ENCODE measurements at places on chromosomes 1 and 21.

DNA sequence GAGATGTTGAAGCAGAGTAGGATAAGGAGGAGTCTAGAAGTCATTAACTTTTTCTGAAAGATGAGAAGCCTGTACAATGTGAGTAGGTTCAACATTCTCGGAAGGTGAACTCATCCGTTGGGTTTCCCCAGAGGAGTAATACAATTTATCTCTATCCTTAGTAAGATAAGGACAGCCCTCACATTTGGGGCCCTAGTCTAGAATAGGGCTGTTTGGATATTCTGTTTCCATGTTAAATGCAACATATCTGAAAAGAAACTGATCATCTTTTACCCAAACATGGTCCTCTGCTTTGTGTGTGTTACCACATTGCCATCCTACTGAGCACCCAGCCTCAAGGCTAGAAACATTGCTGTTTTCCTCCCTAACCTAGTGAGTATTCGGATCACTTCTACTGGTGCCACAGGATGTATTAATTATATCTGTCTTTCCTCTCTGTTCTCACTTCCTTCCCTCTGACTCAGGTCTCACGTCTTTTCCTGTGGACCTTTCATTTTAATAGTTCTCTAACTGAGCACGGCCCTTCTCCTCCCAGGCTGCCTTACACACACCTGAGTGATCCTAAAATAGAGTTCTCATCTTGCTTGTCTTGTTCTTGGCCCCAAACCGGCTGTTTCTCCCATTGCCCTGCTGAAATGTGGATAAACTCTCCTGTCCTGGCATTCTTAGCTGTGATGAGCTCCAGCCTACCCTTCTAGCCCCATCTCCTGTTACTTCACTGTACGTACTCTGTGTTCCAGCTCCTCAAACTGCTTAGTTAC lies 91.7 kb downstream of the CDC14A start:
- no peak for DNase-seq

DNA sequence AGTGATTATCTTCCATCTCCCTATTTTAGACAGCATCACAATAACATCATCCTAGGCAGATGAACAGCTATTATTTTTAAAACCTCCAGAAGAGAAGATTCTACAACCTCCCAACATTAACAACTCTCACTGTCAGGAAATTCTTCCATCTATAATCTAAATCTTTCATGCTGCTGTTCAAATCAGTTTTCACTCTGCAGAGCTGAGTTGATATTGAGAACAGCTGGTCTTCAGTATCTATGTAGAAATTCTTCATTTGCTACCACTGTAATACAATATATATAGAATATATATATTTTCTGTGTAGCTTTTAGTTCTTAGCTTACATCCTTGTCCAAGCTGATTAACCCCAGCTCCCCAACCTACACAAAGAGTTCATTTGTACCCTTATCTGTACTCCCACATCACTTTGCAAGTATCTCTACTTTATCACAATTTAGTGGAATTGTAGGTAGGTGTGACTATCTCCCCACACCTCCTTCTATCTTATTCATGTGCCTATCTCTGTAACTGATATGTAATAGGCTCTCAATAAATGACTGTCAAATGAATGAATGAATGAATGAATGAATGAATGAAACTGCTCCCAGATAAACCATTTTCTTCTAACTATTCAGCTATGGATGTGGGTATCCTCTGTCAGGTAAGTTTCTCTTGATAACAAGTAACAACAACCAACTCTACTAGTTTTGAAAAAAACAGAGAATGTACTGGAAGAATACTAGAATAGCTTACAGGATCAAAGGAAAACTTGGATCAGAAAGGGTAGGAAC lies 37.4 kb upstream of the PKN2 start:
- DNase-seq, result no peak

DNA sequence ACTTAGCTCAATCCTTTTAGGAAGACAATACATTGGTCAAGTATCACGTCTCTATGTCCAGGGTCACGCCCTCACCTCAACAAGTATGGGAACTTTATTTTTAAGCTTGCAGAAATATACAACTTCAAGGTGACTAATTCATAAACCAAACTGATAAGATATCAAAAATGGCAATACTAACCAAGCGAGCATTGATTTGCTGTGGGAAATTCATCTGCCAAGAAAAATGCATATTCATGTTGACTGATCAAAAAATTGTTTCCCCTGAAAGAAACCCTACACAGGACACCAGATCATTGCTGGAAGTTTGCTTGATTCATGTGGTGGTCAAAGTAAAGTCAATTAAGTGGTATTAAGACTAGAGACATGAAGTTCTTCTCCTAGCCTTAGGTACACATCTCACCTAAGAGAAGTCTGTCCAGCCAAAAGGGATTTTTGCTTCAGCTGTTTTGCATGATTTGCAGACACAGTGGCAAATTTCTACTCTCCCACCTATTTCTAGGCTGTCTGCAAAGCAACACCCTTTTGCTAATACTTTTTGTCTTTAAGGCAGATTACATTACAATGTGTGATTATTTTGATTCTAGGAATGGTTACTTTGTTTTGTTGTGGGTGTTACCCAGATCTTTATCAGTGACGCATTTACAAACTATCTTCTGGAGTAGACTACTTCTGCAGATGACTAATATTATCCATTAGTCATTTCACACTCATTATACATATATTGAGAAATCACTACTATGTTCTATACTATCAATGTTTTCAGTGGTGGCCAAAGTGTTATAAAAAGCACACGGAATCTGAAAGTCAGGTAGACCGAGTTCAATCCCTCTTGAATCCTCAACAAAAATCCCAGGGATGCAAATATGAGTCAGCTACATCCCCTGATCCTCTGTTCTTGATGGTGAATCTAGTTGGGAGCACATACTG lies 12.4 kb downstream of the SAMSN1 start:
- DNase-seq, result no peak

- DNase-seq, result no peak
These were observed 79.9 kb downstream of the LAMC1 start for GRCh38 chr1:183103147-183103546.

DNA sequence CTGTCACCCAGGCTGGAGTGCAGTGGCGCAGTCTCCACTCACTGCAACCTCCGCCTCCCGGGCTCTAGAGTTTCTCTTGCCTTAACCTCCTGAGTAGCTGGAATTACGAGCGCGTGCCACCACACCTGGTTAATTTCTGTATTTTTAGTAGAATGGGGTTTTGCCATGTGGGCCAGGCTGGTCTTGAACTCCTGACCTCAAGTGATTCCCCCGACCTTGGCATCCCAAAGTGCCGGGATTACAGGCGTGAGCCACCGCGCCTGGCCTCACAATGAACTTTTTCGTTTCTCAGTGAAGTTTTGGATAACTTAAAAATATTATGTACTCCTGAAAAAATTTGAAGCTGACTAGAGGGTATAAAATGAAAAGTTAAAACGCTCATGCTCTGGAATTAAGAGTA lies 59.5 kb downstream of the TBCE start:
- no peak for DNase-seq

- no peak for DNase-seq
These were observed 18.4 kb upstream of the FRRS1 start for GRCh38 chr1:99784809-99785255.

GRCh38 chr21:14613486-14614224 lies 67.5 kb upstream of the SAMSN1 start:
- DNase-seq, result no peak

- peak; percentile 20 for DNase-seq
These were observed at the start of gene CHD5 for GRCh38 chr1:6180268-6180706. TSS of gene CHD5 (minus strand) at chr1:6180321. CDS start at chr1:6180023, 298 bp downstream.

DNA sequence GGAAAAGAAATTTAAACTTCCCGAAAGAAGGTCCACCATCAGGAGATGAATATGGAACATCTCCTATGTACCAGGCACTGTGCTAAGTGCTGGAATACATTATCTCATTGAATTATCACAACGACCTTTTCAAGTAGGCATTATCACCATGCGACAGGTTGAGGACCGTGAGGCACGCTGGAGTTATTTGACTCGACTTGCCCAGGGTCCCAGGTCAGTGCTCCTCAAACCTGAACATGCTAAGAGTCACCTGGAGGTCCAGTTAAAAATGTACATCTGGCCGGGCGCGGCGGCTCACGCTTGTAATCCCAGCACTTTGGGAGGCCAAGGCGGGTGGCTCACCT lies 15.9 kb upstream of the AGTRAP start:
- DNase-seq, result no peak

DNA sequence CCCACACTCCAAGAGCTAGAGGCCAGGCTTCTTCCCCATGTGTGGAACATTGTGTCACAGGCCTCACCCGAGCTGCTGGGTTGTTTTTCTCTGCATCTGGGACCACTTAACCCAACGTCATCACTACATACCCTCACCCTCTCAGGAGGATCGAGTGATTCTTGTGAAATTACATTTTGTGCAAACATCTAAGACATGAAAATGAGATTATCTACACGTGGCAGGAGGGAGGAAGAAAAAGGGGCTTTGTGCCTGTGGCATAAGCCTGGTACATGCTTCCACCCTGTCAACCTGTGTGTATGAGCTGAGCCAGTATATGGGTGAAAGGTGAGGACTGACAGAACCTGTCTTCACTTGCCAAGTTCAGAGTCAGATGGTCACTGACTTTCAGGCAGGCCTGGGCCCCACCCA lies 1.6 kb downstream of the CPT2 start:
- no peak for DNase-seq

- DNase-seq, result no peak
These were observed 103.3 kb upstream of the KCND3 start for GRCh38 chr1:112092656-112093371.

- DNase-seq, result no peak
These were observed 35.7 kb upstream of the MTR start for GRCh38 chr1:236759252-236759859.

DNA sequence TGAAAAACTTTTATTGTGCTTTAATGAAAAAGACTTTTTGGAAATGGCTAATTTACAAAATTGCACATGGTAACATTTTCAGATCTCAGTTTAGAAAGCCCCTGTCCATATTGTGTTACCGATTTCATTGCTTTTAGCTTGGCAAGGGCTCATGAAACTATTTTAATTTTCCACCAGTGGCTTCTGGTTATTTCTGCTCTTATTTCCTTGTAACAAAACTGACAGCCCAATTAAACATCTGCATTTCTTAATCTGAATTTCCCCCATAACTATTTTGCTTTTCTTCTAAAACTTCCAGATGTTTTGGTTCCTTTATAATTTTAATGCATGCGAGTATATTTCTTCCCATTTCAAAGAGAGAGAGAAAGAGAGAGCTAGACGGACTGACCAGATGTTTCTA lies 264.8 kb downstream of the PTPRC start:
- no peak for DNase-seq

- no peak for DNase-seq
These were observed 23.0 kb upstream of the EPHA2 start for GRCh38 chr1:16178596-16179497.

DNA sequence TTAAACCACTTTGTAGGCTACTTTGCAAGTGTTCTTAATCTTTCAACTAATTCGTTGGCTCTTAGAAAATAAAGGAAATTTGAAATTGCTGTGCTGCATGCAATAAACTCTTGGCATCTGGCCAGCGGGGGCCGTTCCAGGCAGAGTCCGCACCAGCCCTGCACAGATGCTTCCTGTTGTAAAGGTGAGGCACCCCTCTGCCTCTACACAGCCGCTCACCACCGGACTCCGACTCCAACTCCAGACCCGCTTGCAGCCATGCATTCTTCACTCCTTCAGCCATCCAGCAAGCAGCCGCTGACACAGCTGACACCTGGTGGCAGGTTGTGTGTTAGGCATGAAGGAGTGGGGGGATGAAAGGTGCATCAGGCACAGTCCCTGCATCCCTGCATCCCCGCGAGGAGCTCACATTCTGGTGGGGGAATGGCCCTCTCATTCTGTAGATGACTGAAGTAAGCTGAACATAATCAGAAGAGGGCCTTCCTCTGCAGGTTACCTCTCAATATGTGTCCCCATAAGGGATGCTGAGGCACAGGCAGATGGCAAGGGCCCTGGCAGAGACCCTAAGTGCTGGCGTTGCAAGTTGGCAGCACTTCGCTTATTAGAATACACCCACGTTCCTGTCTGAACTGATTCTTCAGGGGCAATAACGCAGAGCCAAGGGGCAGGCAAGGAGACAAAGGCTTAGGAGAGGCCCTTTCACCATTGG lies 56.8 kb downstream of the GLIS1 start:
- DNase-seq, result peak; percentile 14

GRCh38 chr1:24735509-24736375 lies 9.5 kb upstream of the CLIC4 start:
- DNase-seq, result no peak

GRCh38 chr1:70142075-70142474 lies 63.3 kb downstream of the LRRC40 start:
- DNase-seq, result no peak

DNA sequence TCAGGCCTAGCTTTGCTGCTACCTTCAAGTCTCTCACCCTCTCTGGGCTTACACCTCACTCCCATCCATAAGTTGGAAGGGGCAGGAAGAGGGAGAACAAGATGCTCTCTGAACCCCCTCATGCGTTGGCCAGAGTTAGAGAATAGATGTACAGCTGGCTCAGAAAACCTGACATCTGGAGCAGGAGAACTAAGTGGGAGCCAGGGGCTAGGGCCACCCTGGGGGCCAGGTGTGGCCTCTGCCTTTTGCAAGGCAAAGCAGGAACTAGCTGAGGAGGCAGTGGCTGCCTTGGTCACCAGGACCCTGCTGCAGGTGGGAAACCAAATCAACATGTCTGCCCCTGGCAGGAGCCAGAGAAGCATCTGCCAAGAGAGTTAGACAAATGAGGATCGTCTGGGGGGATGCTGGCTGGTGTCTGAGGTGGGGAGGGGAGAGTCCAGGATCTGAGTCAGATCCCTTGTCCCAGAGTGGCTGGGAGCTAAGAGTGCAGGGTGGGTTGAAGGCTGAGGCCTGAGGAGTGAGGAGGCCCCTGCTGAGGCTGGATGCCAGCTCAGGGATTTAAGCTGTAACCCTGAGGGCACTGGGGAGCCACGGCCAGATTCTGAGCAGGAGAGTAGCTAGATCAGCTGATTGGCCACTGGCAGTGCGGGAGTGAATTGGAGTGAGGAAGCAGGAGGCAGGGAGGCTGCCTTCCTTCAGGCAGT lies 115.0 kb downstream of the EPHB2 start:
- DNase-seq, result no peak

- no peak for DNase-seq
These were observed 18.1 kb downstream of the LHX4 start for GRCh38 chr1:180248176-180248575.

DNA sequence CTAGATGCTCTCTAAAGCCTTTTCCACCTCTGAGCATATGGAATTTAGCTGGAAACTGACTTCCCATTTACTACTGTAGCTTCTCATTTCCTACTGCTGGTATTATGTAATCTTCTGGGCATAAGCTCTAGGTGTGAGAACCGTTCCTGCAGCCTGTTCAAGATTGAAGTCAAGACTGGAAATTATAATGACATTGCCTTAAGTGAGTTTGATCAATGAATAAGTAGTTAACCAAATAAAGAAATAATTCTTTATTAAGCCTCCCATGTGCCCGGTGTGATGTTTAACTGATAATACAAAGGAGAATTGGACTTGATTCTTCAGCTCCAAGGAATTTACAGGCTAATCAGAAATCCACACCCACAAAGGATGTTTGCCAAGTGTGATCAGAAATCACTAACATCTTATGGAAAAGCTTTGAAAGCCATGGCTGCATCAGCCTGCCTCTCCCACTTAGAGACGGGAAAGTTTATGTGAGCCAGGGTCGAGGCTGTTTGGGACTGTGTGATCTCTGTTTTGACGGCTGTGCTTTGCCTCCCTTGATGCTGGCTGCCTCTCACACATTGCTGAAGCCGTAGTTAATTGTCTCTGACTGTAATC lies 36.4 kb upstream of the PRELP start:
- no peak for DNase-seq

All from activated CD4-positive, alpha-beta T cell treated with anti-CD3 and anti-CD28 coated beads, Interleukin-2, amount 50 U/mL, for 1 hour (primary cell).